Stimulated activated CD8-positive, alpha-beta memory T cell treated with anti-CD3 and anti-CD28 coated beads, Interleukin-7, amount 100 ng/mL, for 1 hour (primary cell): ENCODE measurements at places on chromosomes 3 and 15.

DNA sequence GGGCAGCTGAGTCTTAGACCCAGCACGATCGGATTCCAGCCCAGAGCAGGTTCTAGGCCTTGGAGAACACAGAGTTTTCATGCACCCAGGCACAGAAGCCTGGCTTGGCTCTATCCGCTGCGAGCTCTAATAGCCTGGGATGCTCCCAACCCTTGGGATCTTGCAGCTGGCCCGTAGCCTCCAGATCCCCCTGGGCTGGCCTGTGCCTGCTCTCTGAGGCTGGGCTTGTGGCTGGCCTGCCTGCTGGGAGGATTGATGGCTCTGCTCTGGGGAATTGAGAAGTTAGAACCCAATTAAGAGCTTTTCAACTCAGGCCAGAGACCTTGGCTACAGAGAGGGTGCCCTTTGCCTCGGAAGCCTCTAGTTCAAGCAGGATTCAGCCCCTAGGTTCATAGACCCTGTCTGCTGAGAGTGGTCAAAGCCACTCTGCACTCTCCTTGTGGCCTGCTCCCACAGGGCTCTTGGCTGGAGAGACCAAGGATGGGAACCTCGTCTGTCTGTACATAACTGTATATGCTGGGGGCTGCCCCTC is 64.4 kb downstream of the MAGEF1 start:
- no peak for DNase-seq

DNA sequence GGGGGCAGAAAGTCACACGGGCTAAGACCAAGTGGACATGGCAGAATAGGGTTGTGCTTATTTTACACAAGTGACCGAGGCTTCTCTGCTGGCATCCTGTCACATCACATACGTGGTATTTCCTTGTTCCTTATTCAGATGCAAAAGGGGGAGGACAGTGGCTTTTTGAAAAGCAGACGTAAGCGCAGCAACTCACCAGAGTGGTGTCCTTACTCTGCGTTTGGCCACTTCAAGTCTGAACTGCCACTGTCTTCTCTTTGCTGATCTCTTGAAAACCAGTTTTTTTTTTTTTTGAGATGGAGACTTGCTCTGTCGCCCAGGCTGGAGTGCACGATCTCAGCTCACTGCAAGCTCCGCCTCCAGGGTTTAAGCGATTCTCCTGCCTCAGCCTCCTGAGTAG is 113.2 kb downstream of the SOX2 start:
- DNase-seq, result no peak

GRCh38 chr3:179613807-179614206 is 9.2 kb downstream of the NDUFB5 start:
- no peak for DNase-seq

GRCh38 chr15:29842290-29842689 is 20.0 kb upstream of the TJP1 start:
- no peak for DNase-seq

DNA sequence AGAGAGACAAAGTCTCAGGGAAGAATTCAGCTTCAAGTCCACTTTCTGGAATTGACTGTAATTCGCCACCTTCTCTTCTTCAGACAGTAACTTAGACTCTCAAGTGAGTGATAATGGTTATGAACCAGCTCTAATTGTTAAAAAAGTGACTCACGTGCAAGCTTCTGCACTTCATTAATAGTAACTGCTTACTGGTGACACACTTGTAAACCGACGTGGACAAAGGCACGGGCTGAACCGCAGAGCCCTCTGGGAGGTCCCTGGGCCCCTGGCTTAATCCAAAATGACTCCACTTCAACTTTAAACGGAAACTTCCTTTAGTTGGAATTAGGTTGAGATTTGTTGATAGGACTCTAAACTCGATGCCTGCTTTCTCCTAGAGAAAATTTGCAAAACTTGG is 17.0 kb downstream of the MUC4 start:
- DNase-seq, result no peak

- DNase-seq, result no peak
Observed at GRCh38 chr3:108538083-108538482, 27.7 kb upstream of the MYH15 start.

- DNase-seq, result no peak
Observed at GRCh38 chr3:59306436-59306835, 256.6 kb upstream of the CFAP20DC start.

DNA sequence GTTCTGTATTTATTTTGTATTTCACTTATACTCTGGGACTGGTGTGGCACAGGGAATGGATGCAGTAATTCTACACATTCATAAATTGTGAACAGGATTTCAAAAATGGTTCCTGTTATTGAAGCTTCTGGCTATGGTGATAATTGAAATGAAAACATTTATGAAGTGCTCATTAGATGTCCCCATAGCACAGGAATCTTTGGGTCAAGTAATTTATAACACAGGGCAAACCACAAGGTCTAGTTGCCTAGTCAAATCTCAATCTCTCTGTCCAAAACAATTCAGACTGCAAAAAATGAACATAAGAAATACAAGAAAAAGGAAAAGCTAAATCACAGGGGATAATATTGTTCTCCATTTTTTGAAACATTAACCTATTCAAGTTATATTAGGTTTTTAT is 117.5 kb upstream of the PTPRG start:
- no peak for DNase-seq

- no peak for DNase-seq
Observed at GRCh38 chr15:78023865-78024518, 53.5 kb downstream of the TBC1D2B start.

- no peak for DNase-seq
Observed at GRCh38 chr15:27746401-27746955, 352.6 kb downstream of the OCA2 start.

- DNase-seq, result no peak
Observed at GRCh38 chr3:36416599-36416998, 36.3 kb downstream of the STAC start.

GRCh38 chr3:65796676-65797075 is 242.0 kb downstream of the MAGI1 start:
- DNase-seq, result no peak

GRCh38 chr15:92941668-92942067 is 41.5 kb downstream of the CHD2 start:
- no peak for DNase-seq

DNA sequence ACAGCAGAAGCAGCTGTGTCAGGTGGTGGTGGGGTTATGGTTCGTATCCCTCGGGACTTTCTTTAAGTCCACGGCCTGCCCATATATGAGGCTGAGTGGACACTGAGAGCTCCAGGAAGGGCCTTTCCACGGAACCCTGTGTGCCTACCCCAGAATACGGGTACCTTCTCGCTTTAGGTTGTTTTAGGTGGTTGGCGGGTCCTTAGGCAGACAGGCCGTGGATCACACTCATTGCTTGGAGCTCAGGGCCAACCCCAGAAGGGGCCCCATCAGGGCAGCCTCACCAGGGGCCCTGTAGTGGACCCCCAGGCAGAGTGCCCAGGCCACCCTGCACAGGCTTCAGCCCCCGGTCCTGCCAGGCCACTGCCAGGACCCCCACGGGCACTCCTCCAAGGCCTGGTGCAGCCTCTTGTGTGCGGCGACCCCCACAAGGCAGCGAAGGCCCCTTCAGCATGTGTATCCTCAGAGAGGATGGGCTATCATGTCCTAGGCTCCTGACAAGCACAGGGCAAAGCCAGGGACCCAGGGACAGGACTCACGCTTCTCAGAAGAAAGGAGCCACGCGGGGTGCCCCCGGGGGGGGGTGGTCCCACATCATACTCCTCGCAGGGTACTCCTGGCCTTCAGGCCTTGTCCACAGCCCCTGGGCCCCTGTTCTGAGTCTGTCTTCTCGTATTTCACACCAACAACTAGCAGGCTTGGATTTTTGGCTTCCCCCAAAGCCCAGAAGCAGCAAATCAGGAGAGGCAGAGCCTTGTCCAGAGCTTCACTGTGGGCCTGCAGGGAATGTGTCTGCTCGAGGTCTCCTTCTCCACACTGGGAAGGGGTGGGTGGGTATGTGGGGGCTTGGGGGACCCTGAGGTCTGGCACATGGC is 93.4 kb downstream of the LRRK1 start:
- DNase-seq, result no peak

- no peak for DNase-seq
Observed at GRCh38 chr15:56835718-56836171, 82.7 kb upstream of the TCF12 start.

GRCh38 chr3:194046995-194047645 is 88.8 kb upstream of the HES1 start:
- no peak for DNase-seq

DNA sequence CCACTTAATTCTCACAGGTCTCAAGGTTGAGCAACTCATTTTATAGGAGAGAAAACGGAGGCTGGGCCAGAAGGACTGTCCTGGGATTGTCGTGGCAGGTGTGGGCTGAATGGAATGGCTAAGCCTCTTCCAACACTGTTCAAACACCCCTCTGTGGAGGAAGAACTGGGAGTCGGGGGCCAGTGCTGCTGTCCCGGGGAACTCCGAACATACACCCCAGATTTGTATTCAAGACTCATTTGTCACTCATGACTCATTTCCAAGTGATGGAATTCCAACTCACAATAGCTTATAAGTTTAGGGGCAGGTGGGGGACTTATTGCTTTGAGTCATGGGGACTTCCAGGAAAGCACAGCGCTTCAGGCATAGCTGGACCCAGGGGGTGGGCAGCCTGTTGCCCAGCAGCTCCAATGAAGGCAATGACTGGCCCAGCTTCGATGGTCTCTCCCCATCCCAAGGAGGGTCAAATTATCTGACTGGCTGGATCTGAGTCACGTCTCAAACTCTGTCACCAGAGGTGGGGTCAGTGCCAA is 72.5 kb downstream of the TM2D3 start:
- DNase-seq, result no peak

DNA sequence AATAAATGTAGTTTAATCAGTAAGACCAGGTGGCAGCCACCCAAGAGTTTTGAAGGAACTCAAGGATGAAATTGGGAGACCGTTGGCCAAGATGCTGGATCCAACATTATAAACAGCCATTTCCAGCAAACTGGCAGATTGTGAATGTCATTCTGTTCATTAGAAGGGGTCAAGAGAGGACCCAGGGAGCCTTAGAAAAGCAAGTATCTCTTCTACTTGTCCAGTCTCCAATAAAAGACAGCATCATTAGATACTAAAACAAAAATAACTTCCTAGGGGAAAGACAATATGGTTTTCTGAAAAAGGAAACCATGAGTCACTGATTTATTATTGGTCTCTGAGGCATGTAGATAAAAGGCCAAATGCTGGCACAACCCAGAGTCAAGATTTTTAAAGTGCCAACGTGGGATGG is 67.9 kb downstream of the GADL1 start:
- no peak for DNase-seq

- no peak for DNase-seq
Observed at GRCh38 chr3:13206799-13207577, 133.8 kb upstream of the IQSEC1 start.

DNA sequence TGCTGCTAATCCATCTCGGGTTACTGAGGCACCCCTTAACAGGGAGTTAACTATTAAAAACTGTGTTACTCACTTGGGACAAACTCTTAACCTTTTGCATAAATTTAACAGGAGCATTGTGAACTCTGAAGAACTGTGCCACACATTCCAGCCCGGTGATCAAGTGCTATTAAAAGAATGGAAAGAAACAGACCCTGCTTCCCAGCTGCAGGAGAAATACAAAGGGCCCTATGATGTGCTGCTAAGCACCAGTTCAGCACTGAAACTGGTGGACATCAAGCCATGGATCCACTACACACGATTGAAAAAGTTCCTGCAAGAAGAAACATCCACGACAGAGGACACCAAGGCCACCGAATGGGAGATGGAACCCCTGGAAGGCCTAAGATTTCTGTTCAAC is 114.7 kb upstream of the PLCL2 start:
- DNase-seq, result no peak

DNA sequence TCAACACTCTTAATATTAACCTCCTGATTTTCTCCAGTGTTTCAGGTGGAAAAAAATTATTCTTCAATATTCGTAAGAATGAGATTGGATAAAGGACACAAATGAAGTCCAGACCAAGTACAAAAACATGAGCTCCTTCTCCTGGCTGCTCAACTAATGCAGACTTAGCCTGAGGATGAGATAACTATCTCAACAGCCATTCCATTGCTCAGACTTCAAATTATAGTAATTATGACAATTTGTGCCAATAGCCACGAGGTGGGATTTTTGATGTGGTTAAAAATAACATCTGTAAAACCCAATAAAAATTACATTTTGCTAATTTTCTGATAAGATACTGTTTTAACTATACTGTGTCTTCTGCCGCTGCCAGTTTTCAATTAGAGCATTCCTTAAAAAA is 323.6 kb downstream of the SOX2 start:
- no peak for DNase-seq

DNA sequence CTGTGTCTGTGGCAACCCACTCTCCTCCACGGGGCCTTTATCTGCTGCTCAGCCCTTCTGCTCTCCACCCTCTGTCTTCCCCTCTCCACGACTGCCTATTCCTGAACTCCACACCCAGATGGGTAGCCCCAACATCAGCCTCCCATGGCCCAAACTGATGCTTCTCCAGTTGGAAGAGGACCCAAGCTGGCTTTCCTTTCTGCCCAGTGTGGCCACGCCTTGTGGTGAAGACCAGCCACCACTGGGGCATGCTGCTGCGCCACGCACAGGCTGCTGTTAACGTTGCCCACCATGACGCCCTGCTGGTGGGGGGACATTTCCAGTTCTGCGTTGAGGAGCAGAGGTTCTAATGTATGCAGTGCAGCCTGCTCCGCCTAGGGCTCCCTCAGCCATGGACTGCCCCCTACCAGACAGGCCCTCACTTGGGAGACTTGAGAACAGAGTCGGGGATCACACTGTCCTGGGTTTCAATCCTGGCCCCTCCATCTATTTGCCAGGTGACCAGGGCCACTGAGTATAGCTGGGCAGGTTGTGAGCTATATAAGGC is 26.9 kb downstream of the CFAP100 start:
- no peak for DNase-seq

DNA sequence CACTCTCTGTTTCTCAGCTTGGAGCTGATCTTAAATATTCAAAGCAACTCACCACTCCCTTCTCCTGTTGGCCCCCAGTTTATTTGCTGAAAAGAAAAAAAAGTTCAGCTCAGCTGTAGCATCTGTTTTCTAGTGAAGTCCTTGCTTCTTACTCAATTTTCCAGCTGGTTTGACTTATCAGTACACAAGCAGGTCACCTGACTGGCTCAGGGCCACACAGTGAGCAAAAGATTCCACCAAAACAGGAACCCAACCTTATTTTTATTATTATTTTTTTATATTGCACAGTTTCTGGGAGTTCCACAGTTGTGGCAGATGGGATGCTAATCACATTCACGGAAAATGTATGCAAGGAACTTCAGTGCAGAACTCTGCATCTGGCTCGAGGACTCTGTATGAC is 390.7 kb upstream of the RGMA start:
- no peak for DNase-seq

- DNase-seq, result no peak
Observed at GRCh38 chr3:39149498-39150147, 3.8 kb downstream of the CSRNP1 start.

GRCh38 chr15:71812966-71813722 is 2.8 kb downstream of the NR2E3 start:
- DNase-seq, result no peak

GRCh38 chr3:14680716-14681115 is 5.8 kb downstream of the C3orf20 start:
- no peak for DNase-seq

- no peak for DNase-seq
Observed at GRCh38 chr3:66618066-66618465, 117.2 kb upstream of the LRIG1 start.

- no peak for DNase-seq
Observed at GRCh38 chr3:69273896-69274295, 112.0 kb downstream of the FRMD4B start.

GRCh38 chr3:72099326-72100079 is 314.6 kb upstream of the PROK2 start:
- DNase-seq, result no peak
